Neuronal stem cell (in vitro differentiated cells): ENCODE measurements at places on chromosomes 7 and 10.

DNA sequence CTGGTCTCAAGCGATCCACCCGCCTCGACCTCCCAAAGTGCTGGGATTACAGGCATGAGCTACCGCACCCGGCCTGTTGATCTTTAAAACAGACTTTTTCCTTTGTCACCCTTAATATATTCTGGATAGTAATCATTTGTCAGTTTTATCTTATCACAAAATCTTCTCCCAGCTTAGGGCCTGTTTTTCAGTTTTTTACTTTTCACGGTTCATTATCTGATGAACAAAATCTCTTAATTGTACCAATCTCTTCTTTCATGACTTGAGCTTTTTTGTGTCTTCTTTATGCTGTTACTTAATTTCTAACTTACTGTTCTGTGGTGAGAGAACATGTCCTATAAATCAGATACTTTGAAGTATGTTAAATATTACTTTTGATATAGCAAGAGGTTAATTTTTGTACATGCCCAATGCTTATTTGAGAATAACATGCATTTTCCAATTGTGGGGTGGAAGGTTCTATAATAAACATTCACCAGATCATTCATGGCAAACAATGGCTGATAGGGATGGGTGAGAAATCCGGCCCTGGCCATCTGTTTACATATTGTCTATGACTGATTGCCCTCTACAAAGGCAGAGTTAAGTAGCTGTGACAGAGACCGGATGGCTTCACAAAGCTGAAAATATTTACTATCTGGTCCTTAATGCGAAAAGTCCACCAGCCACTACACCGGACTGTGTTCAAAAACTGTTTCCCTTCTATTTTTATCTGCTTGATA lies 5.3 kb downstream of the PAPOLB start:
- no peak for DNase-seq

DNA sequence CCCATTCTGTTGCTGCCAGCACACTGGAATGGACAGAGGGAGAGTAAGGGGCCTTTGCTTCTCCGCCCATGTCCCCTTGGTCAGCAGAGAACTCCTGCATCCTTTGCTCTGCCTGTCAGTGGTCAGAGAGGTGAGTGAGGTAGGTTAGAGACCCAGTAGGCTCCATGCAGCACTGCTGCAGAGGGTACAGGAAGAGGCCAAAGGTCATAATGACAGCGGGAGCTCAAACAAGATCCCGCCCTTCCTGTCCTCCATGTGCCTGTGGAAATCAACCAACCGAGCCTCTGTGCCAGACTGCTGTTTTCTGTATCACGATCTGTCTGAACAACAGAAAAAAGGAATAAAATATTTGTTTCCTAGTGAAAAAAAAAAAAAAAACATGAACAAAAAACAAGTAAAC lies 81.4 kb downstream of the ZNF33B start:
- DNase-seq = no peak

- DNase-seq = no peak
Measured at GRCh38 chr10:133110133-133110532, 22.4 kb downstream of the ADGRA1 start.

- peak; percentile 75 for DNase-seq
Measured at GRCh38 chr7:49852619-49853462, 79.4 kb downstream of the VWC2 start.

DNA sequence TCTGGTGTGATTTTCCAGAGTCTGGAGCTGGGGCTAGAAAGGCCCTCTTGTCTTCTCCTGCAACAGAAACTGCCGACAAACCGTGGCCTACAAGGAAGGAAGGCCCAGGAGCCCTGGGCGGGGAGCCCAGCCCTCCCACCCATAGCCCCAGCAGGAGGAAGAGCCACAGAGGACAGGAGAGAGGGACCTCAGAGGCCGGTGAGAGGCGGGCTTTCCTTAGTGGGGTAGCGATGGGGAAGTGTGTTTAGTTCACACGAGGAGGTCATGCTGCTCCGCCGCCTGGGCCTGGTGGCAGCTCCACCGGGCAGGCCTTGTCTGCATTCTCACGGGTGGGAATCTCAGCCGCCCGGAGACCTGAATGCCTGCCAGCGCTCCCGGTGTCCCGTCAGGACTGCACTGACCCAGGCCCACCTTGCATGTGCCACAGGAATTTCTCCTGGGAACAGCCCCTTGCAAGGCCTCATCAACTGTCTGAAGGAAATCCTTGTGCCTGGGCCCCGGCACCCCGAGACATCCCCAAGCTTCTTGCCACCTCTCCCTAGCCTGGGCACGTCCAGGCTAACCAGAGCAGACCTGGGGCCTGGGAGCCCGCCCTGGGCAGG lies 50.9 kb downstream of the ZNF467 start:
- no peak for DNase-seq

GRCh38 chr7:55534262-55534915 lies 37.9 kb downstream of the VOPP1 start:
- no peak for DNase-seq

DNA sequence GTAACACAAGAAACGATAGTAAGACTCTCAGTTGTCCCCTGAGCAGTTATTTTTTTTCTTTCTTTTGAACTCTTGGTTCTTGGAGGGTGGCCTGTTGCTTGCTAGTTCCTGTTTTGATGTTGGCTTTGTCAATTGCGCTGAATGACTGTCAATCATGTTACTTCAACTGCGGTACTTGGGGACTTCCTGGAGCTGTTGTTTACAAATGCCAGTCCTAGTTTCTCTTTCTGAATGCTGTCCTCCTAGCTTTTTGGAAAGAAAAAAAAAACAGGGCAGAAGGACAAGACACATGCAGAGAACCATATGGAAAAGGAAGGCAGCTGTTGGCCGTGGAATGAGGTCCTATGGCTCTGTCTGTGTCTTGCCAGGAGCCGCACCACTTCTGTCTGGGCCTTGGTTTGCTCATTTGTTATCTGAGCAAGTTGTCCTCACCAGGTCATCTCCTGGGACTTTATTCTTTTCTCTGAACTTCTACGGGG lies 7.0 kb upstream of the PDCD4 start:
- no peak for DNase-seq

GRCh38 chr7:151393031-151393977 lies 16.5 kb downstream of the WDR86 start:
- DNase-seq = no peak

- DNase-seq = no peak
Measured at GRCh38 chr10:102743078-102743587, 615 bp upstream of the WBP1L start.

DNA sequence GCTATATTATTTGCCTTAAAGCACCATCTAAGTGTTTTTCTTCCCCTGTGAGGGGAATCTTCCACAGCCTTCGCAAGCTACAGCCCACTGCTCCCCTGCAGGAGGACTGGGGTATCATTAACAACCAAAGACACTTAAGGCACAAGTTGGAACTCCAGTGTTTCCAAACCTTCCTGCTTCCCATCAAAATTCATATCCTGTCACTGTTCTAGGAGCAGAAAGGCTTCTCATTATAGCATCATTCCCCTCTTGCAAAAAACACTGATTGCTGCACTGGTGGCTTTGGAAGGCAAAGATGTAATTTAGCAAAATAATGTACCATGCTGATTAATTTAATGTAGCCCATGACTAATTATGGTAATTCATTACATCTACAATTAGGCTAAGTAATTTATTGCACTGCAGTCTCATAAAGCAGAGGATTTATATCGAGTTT lies 207.2 kb downstream of the SKAP2 start:
- DNase-seq = no peak

DNA sequence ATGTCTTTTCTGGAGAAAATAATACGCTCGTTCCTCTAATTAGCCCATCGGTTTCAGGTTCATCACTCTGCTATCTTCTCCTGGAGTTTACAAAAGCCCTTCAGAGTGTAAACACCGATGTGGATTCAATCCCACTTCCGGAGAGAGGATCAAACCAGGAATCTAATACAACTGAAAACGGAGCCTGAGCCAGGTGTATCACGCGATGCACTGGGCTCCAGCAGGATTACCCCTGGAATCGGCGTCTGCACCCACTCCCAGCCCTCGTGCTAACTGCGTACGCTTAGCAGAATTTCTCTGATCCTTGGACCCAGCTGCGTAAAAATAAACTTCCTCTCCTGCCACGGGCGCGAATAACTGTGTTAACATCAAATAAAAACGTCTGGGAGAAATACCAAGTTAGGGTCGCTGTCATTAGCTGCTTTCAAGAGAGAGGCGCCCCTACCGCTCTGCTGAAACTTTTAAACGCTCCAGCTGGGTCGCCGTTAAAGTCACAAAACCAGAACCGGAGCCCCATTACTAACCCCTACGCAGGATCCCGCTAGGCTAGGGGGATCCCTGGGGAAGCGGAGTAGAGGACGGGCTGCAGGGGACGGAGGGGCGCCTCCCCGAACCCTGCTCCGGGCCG lies 502 bp downstream of the ZNF3 start:
- no peak for DNase-seq

DNA sequence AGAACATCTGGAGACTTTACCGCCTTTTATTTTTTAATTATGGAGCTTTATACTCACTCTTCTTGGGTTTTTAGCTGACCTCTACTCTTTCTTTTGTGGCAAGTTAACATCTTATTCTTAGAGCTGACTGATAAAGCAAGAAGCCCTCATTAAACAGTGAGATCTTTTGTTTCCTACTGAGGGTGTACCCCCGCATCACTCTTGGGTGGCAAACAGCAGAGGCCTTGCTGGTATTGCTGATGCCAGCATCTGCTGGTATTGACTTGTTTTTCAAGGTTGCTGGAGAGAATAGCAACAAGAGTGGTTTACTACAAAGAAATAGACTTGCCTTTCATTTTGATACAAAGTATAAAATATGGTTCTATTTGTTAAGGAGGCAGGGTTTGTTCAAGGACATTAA lies 154.7 kb downstream of the ARID5B start:
- DNase-seq = no peak

GRCh38 chr10:133102415-133103095 lies 14.8 kb downstream of the ADGRA1 start:
- no peak for DNase-seq

GRCh38 chr10:12181065-12181775 lies 14.5 kb downstream of the NUDT5 start:
- DNase-seq = no peak
